ENCODE measurements at places on chromosomes 1 and 21.

- DNase-seq, result no peak
Observed at GRCh38 chr1:50492142-50492541, 68.9 kb upstream of the DMRTA2 start.

- DNase-seq, result peak; percentile 32
Observed at GRCh38 chr1:85344256-85344694, 67.8 kb upstream of the BCL10 start.

- no peak for DNase-seq
Observed at GRCh38 chr1:172898866-172899265, 151.9 kb downstream of the TNFSF18 start.

DNA sequence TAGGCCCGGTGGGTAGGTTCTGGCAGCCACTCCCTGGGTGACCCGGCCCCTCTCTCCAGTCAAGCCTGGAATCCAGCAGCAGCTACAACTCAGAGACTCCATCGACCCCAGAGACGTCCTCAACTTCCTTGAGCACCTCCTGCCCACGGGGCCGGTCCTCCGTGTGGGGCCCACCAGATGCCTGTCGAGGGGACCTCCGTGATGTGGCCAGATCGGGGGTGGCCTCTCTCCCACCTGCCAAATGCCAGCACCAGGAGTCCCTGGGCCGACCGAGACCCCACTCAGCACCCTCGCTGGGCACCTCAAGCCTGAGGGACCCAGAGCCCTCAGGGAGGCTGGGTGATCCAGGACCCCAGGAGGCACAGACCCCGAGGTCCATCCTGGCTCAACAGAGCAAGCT is 2.7 kb downstream of the MIIP start:
- no peak for DNase-seq

All from LoVo (cell line).